ENCODE measurements at places on chromosomes 5 and 9.

- DNase-seq = no peak
Observed at GRCh38 chr9:34555002-34555348, 32.2 kb upstream of the ENHO start.

DNA sequence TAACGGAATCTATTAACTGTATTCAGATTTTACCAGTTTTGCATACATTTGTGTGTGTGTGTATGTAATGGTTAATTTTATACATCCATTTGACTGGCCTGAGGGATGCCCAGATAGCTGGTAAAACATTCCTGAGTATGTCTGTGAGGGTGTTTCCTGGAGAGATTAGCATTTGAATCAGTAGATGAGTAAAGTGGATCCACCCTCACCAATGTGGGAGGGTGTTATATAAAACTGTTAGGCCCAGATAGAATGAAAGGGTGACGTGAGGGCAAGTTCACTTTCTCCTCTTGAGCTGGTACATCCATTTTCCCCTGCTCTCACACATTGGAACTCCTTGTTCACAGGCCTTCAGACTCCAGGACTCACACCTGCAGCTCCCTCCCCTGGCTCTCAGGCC, 88.7 kb downstream of the EMB start:
- no peak for DNase-seq

DNA sequence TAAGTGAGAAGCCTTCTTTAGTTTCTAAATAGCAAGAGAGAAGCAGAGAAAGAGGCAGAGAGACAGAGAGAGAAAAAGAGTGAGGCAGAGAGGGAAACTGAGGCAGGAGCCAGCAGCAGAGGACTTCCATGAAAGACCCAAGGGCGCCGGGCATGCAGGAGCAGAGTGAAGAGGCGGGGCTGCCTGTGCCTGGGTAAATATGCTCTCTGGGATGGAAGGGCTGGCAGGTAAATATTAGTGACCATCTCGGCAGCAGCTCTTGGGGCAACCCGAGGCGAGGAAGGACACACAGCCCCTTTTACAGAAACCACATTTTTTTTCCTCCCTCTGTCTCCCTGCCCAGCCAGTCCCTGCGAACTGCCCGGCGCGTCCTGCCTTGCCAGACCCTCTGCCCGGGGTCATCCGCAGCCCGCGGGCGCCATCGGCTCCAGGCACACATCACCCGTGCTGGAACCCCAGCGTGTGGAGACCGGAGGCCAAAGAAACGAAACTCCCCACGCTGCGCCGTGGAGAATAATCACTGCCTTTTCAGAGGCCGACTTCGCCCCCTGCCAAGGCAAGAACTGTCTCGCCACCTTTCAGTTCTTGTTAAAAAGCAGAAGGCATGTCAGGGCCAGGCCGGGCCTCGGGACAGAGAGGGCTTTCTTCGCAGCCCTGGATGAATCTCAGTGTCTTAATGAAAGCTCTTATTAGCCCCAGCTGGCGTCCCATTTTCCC, 61.3 kb downstream of the BOD1 start:
- DNase-seq = no peak

- DNase-seq = no peak
Observed at GRCh38 chr5:67510204-67510603, 313.6 kb upstream of the CD180 start.

DNA sequence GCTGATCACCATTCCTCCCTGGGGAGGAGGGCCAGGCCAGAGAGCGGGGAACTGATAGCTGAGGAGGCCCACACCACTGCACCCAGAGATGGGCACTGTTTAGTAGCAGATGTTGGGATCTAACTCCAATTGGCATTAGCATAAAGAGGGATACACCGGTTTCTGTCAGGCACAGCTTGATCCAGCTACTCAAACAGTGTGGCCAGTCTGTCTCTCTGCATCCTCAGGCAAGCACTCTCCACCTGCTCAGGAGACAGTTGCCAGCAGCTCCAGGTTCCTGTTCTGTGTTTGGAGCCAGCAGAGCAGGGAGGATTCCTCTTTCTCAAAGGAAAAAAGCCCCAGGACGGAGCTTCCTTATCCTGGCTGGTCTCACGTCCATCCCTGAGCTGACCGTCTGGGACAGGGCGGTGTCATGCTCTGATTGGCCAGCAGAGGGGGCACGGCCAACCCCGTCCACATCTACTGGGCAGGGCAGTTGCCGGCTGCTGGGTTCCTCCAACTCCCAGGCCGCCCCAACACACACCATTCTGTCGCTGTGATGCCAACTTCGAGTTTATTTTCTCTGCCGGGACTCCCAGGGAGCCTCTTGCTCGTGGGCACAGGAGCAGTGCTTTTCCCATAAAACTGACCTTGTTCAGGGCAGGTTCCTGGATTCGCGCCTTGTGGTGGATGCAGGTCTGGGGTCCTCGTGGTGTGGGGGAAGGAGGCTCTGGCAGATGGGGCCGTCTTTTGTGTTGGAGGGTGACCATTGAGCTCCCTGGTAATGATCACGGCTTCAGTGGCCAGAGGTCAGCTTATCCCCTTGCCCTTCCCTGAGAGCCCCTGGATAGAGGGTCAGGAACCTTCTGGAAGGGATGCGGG, 47.9 kb downstream of the COL5A1 start:
- DNase-seq = no peak

DNA sequence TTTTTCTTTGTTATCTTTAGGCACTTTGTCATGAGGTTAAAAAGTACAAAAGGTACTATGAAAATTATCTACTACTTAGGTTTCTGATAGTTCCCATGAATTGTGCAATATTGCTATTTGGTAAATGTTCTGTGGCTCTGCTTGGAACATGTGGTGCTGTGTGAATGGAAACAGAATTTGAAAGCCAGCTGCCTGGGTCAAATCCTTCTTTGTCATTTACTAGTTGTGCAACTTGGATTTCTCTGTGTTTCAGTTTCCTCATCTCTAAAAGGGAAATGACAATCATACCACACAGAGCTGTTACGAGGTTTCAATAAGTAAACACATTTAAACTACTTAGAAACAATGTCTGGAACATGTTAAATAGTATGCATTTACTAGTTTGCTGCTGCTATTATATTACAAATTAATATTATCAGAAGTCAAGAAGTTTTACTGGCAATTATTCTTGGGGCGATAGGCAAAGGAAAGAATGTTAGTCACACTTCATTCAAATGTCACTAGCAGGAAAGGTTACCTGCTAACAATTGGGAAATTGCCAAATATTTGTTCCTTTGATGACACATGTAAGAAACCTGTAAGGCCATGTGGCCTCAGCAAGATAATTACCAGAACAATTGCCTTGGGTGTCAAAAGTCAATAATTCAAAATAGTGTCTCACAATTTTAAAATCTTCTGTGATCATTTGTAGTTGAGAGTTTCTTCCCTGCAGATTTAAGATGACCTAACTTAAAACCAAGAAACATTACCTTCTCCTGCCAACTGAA, 184.8 kb downstream of the KIAA0825 start:
- no peak for DNase-seq

GRCh38 chr5:33381243-33381642, 59.5 kb upstream of the TARS1 start:
- no peak for DNase-seq

DNA sequence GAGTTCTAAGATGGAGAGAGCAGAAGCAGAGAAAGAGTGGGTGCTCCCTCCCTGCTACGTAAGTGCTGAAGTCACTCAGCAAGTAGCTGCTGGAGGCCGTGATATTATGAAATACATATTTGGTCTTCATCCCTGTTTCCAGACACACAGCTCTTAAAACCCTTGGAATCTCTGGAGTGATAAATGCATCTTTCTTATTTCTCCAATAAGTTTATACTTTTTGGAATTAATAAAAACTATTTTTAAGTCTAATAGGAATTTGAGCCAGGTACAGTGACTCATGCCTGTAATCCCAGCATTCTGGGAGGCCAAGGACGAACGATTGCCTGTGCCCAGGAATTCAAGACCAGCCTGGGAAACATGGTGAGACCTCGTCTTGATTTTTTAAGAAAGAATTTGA, 60.6 kb downstream of the AUH start:
- no peak for DNase-seq

GRCh38 chr5:38257308-38258041, 884 bp upstream of the EGFLAM start:
- peak; percentile 32 for DNase-seq

DNA sequence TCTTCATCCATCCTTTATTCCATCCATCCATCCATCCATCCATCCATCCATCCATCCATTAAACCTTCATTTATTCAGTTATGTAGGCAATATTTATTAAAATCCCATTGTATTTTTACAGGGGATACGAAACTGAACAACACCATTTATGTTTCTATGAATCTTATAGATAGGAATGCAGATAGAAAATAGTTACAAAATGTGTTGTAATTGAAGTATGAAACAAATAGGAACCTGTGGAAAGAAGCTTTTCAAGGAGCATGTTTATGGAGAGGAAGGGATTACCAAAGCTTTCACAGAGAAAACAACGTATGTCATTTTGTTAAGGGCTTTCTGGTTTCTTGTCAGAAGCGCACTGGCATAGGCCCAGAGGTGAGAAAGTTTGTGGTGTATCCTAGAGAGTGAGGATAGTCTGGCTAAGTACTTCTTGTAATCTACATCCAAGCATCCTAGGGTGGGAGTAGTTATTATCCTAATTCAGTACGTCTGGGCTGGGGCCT, 184.0 kb downstream of the CNTLN start:
- DNase-seq = no peak

GRCh38 chr5:6026766-6027406, 351.5 kb downstream of the MED10 start:
- no peak for DNase-seq

- DNase-seq = no peak
Observed at GRCh38 chr5:101534491-101535110, 631.5 kb upstream of the ST8SIA4 start.

DNA sequence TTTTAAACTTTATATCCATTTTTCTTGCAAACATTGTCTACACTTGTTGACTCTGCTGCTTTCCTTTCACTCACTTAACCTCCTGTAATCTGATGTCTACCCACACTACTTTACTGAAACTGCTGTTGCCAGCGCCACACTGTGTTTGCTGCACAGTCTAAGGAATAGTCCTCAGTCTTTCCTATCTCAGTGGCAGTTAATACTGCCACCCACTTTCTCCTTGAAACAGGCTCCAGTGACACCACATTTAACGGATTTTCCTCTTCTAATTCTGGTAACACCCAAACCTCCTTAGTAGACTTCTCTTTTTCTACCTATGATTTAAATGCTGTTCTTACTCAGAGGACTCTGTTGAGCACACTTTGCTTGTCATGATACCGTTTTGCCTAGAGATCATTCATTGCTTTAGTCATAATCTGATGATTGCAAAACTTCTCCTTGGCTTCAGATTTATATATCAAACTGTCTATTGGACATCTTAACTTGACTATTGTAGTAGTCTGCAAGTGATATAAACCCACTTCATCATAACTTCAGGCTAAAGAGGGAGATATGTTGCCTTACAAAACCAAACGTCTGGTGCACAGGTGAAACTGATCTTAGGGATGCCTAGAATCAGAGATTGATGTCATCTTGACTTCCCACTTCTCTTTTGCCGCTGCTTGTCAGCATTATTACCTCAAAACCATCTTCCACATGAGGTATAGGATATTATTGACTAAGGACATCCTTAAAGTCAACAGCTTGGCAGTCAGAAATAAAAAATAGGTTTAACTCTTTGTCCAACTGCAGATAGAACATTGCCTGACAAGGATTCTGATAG, 94.1 kb downstream of the CDC42SE2 start:
- no peak for DNase-seq

DNA sequence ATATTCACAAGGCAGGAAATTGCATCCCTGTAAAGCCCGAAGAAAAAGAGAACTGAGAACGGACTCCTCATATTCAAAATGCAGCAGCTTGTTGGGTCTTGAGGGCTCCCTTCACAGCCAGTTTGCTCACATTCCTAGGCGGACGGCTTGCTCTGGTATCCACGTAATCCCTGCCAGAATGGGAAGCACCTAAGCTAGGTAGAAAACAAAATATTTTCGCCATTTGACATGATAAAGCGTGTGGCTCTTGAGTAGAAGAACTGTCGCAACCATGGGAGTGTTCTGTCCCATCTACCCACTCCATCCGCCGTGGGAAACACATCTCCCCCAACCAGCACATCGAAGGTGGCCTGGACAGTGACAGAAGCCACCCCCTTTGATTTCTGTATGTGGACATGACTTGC, 183.1 kb downstream of the GAS1 start:
- DNase-seq = no peak

- no peak for DNase-seq
Observed at GRCh38 chr5:171269717-171270116, 39.3 kb upstream of the TLX3 start.

Data from D721Med (cell line).